ENCODE measurements at places on chromosomes 4 and X. TPM values are rescaled to one million over a fixed set of nuclear protein-coding genes. Genes with fewer than 3 reads are reported as not detected.

DNA sequence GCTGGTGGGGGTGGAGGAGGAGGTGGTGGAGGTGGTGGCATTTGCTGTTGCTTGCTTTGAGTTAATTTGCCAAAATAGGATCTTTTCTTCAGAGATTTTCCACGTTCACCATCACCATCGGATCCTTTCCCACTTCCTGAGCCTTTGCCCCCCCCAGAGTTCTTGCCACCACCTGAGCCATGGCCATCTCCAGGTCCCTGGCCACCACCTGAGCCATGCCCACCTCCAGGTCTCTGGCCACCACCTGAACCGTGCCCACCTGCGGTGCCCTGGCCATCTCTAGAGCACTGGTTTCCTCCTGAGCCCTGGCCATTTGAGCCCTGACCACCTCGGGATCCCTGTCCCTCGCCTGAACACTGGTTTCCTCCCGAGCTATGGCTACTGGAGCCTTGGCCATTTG is 1.9 kb downstream of the IRS4 start:
- DNase-seq, result no peak

DNA sequence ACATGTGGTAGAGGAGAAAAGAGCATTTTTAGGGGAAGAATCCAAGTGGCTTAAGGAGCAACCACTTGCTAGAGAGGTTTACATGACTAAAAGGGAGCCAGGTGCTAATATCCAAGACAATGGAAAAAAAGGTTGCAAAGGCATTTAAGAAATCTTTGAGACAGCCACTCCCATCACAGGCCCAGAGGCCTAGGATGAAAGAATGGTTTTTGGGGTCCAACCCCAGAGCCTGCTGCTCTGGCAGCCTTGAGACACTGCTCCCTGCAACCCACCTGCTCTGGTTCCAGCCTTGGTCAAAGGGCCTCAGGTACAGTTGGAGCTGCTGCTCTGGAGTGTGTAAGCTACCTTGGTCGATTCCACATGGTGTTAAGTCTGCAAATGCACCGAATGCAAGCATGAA is 84.1 kb upstream of the FREM3 start:
- DNase-seq, result no peak

DNA sequence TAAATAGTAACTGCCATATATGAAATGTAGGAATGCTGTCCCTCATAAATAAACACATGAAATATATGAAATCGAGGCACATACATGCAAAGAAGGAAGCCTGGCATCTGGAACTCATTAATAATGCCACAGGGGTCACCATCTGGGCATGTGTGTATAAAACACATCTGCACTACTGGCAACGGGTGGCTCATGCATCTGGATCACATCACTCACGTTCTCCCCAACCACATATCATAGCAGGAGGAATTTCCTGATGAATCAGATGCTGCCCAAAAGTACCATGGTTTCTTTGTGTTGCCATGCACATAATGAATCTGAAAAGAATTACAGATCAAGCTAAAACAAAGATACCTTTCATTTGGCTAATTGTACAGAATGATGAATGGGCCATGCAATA is 28.6 kb downstream of the RNF175 start:
- no peak for DNase-seq

DNA sequence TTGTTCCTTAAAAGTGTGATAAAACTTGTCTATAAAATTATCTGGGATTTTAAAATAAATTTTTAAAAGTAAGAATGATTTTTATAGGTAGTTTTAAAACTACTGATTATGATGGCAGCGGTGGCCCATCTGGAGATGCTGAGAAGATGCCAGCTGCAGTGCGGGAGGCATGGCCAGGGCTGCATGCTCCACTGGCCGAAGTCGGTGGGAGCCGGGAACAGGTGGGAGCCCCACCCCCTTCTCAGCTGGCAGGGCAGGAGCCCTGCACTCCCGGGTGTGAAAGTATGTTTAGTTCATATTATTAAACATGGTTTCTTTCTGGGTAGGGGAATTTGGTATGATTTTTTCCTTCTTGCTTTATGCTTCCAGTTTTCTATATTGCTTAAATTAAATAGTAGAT is 63.8 kb downstream of the CORIN start:
- no peak for DNase-seq

DNA sequence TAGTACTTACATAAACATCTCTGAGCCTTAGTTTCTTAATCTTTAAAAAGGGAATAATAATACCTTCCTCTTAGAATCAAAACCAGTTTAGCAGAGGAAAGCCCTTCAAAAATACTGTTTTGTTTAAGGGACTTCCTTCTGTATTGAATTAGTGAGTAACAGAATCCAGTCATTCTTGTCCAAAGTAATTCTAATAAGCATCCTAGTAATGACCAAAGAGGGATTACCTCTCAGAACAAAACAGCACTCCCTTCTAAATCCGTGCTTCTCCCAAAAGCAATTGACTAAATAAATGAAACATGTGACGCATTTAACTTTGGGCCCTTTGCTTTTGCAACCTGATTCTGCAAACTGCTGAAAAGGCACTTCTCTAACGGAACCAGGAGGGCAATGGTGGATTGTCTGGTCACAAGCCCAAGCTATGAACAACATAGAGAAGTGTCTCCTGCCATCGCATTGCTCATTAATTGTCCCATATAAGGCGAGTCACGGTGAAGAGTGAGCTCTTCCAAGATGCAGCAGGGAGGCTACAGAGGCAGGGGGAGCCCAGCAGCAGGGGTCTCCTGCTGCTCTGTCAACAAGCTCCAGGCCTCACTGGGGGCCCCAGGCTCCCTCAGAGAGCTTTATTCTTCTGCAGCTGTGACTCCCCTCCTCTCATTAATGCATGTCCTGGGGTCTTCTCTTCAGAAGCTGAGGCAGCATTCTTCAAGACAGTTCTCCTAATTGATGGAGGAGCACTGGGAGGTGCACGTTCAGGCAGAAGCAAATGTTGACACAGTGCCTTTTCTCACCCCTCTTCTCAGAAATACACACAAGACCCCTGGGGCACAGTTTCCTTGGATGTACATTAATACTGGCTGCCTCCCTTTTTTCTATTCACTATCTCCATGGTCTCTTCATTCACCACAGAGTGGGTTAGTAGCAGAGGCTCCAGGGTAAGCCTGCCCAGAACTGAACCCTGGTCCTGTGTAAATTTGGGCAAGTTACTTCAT is 419.6 kb upstream of the RASGEF1B start:
- no peak for DNase-seq

The SYTL5 gene
- total RNA-seq, result not detected

DNA sequence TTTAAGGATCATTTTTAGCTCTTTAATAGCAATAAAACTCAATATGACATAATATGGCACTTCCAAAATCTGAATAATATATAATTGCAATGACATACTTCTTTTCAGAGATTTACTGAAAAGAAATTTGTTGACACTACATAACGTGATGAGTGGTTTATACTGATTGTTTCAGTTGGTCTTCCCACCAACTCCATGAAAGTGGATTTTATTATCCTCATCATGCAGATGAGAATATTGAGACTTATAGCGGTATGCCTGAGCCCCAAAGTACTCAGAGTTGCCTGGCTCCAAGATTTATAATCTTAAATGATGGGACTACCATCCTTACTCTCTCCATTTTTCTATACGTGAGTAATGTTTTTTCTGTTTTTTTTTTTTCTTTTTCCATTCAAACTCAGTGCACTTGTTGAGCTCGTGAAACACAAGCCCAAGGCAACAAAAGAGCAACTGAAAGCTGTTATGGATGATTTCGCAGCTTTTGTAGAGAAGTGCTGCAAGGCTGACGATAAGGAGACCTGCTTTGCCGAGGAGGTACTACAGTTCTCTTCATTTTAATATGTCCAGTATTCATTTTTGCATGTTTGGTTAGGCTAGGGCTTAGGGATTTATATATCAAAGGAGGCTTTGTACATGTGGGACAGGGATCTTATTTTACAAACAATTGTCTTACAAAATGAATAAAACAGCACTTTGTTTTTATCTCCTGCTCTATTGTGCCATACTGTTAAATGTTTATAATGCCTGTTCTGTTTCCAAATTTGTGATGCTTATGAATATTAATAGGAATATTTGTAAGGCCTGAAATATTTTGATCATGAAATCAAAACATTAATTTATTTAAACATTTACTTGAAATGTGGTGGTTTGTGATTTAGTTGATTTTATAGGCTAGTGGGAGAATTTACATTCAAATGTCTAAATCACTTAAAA is 15.3 kb downstream of the ALB start:
- no peak for DNase-seq

DNA sequence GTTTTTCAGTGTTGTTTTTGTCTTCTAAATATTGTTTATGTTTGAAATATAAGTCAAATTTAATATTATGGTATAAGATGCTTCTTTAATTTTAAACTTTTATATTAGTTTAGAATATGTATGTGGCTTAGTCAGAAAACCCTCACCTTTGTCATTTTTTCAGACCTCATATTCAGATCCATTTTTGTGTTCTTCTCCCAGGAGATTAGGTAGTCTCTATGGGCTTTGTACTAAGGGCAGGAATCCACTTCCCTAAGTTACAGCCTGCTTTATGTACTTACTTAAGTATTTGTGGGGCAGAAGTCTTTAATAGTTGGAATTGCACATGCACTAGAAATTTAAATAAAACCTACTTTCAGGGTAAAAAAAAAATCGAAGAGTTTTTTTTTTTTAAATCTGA is 63.5 kb upstream of the TENM3 start:
- DNase-seq, result no peak

The GATB gene
- 51.9 TPM for total RNA-seq

The GAGE2A gene
- total RNA-seq, result not detected

DNA sequence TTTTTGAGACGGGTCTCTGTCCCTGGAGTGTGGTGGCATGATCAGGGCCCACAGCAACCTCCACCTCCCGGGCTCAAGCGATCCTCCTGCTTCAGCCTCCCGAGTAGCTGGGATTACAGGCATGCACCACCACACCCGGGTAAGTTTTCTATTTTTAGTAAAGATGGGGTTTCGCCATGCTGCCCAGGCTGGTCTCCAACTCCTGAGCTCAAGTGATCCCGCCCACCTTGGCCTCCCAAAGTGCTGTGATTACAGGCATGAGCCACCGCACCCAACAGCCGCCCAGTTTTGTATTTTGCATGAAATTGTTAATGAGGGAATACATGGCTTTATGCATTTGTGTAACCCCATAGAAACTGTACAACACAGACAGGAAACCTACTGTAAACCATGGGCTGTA is 2.8 kb upstream of the ARHGAP4 start:
- no peak for DNase-seq

GRCh38 chr4:145280541-145280940 is 100.2 kb upstream of the OTUD4 start:
- DNase-seq, result no peak

The MAOB gene
- total RNA-seq, result 18.9 TPM

The AADAT gene
- 13.5 TPM for total RNA-seq

The FGF2 gene
- 30.5 TPM for total RNA-seq

- DNase-seq, result no peak
Observed at GRCh38 chr4:182478475-182478874, 235.3 kb downstream of the TENM3 start.

- DNase-seq, result no peak
Observed at GRCh38 chr4:186169945-186170802, 21.2 kb upstream of the CYP4V2 start.

DNA sequence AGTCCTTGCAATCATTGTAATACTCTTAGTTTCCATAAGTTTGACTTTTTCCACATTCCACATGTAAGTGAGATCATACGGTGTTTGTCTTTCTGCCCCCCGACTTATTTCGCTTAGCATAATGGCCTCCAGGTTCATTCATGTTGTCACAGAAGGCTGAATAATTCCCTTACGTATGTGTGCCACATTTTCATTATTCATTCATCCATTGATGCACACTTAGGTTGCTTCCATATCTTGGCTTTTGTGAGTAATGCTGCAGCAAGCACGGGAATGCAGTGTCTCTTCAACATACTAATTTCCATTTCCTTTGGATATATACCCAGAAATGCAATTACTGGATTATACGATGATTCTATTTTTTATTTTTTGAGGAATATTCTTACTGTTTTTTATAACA is 22.0 kb upstream of the VEGFC start:
- no peak for DNase-seq

The VSIG4 gene
- 31.8 TPM for total RNA-seq

The GASK1B gene
- 100 TPM for total RNA-seq

DNA sequence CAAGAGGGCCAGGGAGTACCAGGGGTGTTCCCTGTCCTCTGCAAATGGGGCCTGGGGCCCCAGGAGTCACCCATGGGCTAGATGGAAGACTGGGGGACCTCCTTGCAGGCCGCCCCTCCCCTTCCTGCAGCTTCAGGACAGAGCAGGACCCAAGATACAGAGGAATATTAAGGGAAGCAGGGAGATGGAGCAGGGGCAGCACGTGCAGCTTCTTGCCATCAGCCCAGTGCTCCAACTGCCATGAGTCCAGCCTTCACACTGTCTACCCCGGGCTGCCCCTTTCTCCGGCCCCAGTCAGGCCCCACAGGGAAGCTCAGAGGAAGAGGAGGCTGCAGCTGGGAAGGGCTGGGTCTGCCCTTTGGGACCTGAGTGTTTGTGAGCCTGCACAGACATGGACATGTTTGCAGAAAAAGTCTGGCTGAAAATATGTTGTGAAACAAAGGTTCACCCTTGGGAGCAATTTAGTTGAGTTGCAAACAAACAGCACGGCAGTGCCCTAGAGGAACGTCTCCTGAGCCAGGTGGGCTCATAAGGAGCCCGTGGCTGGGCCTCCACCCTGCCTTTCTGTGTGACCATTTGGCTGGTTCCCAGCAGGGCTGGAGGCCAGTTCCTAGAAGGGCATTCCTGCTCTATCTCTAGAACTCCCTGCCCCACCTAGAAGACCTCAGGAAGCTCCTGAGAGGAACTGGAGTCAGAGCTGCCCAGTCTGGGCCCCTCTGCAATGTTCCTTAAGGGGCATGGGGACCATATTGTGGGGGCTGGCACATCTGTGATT is 8.9 kb downstream of the FATE1 start:
- DNase-seq, result peak; percentile 48

The FAM156B gene
- total RNA-seq, result 21.3 TPM

- no peak for DNase-seq
Observed at GRCh38 chrX:101057093-101057714, 5.3 kb upstream of the TRMT2B start.

DNA sequence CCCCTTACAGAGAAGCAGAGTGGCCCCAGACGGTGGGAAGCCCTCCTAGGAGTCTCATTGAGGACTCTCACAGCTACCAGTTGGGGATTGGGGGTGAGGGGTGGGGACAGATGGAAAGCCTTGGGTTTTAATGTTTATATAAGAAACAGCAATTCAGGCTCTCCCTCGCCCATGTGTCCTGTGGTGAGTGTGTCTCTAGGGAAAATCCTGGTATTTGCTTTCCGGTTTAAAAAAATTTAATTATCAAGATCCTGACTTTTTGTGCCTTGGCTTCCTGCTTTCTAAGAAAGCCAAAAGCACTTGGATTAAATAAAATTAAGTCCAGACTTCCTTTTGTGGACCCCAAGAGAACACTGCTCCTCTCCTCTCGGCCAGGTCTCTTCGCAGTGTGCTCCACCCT is 93.8 kb downstream of the SOWAHB start:
- DNase-seq, result no peak

- no peak for DNase-seq
Observed at GRCh38 chr4:93540562-93540961, 288.0 kb upstream of the ATOH1 start.

DNA sequence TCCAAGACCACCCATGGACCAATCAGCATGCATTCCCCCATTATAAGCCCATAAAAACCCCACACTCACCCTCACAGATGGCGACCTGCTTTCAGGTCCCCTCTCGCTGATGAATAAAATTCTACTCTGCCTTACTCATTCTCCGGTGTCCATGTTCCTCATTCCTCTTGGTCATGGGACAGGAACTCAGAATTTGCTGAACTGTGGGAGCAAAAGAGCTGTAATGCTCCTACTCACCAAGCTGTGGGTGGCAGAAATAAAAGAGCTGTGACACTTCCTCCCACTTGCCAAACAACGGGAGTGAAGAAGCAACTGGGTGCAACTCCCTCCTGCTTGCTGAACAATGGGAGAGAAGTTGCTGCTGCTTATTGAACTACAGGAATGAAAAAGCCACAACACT is 168.5 kb upstream of the PCDH18 start:
- DNase-seq, result no peak

Data from sciatic nerve (tissue), 2 donors.